ENCODE measurements at places on chromosomes 6 and 20.

GRCh38 chr6:20870493-20870892 lies 336.2 kb downstream of the CDKAL1 start:
- peaks cover 62% of the 10 kb centered on the region for H3K4me1 ChIP-seq
- H3K27me3 ChIP-seq, result no peaks in the 10 kb centered on the region
- no peak for DNase-seq
- H3K27ac ChIP-seq, result no peak overlapping the region

- DNase-seq, result no peak
- H3K4me1 ChIP-seq, result peaks cover 4% of the 10 kb centered on the region
- H3K27me3 ChIP-seq, result no peaks in the 10 kb centered on the region
- H3K36me3 ChIP-seq, result peaks cover 16% of the 10 kb centered on the region
These were observed 122.8 kb upstream of the BEND3 start for GRCh38 chr6:107237992-107238660.

GRCh38 chr6:93792746-93793145 lies 373.4 kb upstream of the EPHA7 start:
- peaks cover 1% of the 10 kb centered on the region for H3K27me3 ChIP-seq
- no peak overlapping the region for H3K27ac ChIP-seq
- no peaks in the 10 kb centered on the region for H3K36me3 ChIP-seq
- H3K4me3 ChIP-seq, result no peak overlapping the region

- H3K27ac ChIP-seq, result no peak overlapping the region
- peaks cover 2% of the 10 kb centered on the region for H3K36me3 ChIP-seq
- H3K27me3 ChIP-seq, result no peaks in the 10 kb centered on the region
- no peak for DNase-seq
These were observed 180.4 kb downstream of the BTBD9 start for GRCh38 chr6:38459291-38459690.

GRCh38 chr6:105363100-105363754 lies 39.7 kb downstream of the PREP start:
- no peak overlapping the region for H3K4me3 ChIP-seq
- H3K27me3 ChIP-seq, result no peaks in the 10 kb centered on the region
- no peak overlapping the region for H3K27ac ChIP-seq
- no peak for DNase-seq
- H3K36me3 ChIP-seq, result peaks cover 21% of the 10 kb centered on the region

- H3K27me3 ChIP-seq, result peaks cover 34% of the 10 kb centered on the region
- no peak for DNase-seq
- H3K36me3 ChIP-seq, result no peaks in the 10 kb centered on the region
- peaks cover 9% of the 10 kb centered on the region for H3K4me1 ChIP-seq
- no peak overlapping the region for H3K4me3 ChIP-seq
- H3K27ac ChIP-seq, result no peak overlapping the region
These were observed 78.6 kb upstream of the GATA5 start for GRCh38 chr20:62554214-62554897.

GRCh38 chr6:47400581-47400980 lies 77.0 kb upstream of the CD2AP start:
- no peaks in the 10 kb centered on the region for H3K4me1 ChIP-seq
- no peak overlapping the region for H3K27ac ChIP-seq
- H3K27me3 ChIP-seq, result no peaks in the 10 kb centered on the region
- no peaks in the 10 kb centered on the region for H3K36me3 ChIP-seq
- DNase-seq, result no peak

GRCh38 chr6:108875161-108875555 lies 26.9 kb downstream of the ARMC2 start:
- peaks cover 30% of the 10 kb centered on the region for H3K36me3 ChIP-seq
- H3K4me1 ChIP-seq, result no peaks in the 10 kb centered on the region
- no peak overlapping the region for H3K4me3 ChIP-seq
- DNase-seq, result no peak

DNA sequence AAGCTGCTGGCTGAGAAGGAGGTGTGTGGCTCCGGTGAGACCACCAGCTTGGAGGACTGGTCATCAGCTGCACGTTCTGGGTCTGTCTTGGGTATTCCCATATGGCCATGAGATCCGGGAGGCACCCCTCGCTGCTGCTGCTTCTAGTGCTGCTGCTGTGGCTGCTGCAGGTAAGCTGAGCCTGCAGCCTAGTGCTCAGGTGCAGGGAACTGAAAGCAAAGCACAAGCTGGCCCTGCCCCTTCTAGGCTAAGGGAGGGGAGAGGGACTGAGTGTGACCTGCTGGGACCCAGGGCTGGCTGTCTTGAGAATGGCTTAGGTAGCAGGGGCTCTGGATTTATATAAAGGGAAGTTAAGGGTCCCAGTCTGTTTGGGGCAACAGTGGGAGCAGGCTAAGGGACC lies 403 bp downstream of the CDH26 start:
- H3K4me3 ChIP-seq, result peak overlapping the region; percentile 77
- H3K36me3 ChIP-seq, result no peaks in the 10 kb centered on the region
- H3K27me3 ChIP-seq, result peaks cover 30% of the 10 kb centered on the region
- peak overlapping the region; percentile 90 for H3K27ac ChIP-seq
- DNase-seq, result peak; percentile 20

- no peaks in the 10 kb centered on the region for H3K36me3 ChIP-seq
- no peak overlapping the region for H3K27ac ChIP-seq
- DNase-seq, result no peak
- no peaks in the 10 kb centered on the region for H3K4me1 ChIP-seq
- H3K27me3 ChIP-seq, result no peaks in the 10 kb centered on the region
These were observed 487.9 kb downstream of the RFPL4B start for GRCh38 chr6:112835078-112835477.

DNA sequence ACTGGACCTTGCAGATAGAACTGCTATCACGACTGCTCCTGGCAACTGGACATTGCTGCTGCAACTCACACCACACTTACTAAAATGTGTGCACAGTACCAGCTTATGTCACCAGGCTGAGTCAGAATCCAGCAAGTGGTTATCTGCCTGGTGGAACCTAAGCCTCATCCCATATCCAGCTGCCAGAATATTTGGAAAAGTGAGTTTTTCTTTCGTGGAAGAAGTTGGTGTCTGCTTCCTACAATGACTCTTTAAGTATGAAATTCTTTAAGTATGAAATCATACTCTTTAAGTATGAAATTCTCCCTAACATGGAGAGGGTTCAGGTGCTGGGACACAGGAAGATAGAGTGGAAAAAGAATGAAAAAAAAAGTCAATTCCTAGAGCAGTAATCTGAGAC lies 16.4 kb upstream of the POLR1H start:
- no peaks in the 10 kb centered on the region for H3K27me3 ChIP-seq
- H3K36me3 ChIP-seq, result no peaks in the 10 kb centered on the region
- no peak for DNase-seq

GRCh38 chr6:162736961-162737360 lies 9.2 kb downstream of the PACRG start:
- peaks cover 1% of the 10 kb centered on the region for H3K4me1 ChIP-seq
- DNase-seq, result no peak
- H3K27me3 ChIP-seq, result no peaks in the 10 kb centered on the region
- no peak overlapping the region for H3K27ac ChIP-seq
- H3K36me3 ChIP-seq, result no peaks in the 10 kb centered on the region

- H3K4me1 ChIP-seq, result peaks cover 3% of the 10 kb centered on the region
- no peak for DNase-seq
- H3K4me3 ChIP-seq, result no peak overlapping the region
- peak overlapping the region; percentile 25 for H3K27ac ChIP-seq
These were observed 125.2 kb downstream of the CEBPB start for GRCh38 chr20:50315586-50316551.

DNA sequence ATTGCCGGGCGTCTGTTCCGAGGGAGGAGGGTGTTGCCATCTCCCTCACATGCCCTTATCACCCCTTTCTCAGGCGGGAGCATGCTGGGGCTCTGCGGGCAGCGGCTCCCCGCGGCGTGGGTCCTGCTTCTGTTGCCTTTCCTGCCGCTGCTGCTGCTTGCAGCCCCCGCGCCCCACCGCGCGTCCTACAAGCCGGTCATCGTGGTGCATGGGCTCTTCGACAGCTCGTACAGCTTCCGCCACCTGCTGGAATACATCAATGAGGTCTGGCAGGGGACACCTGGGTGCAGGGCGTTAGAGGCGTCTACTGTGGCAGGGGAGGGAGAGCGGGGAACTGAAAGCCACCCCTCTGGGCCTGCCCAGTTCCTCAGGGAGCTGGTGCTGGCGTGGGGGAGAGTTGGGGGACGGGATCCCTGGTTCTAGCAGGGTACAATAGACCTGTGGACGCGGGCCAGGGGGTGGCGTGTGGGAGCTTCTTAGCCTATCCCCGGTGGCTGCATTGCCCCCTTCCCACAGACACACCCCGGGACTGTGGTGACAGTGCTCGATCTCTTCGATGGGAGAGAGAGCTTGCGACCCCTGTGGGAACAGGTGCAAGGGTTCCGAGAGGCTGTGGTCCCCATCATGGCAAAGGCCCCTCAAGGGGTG lies 697 bp downstream of the PPT2 start:
- peaks cover 13% of the 10 kb centered on the region for H3K27me3 ChIP-seq
- H3K4me1 ChIP-seq, result peaks cover 28% of the 10 kb centered on the region
- H3K36me3 ChIP-seq, result peaks cover 17% of the 10 kb centered on the region
- peak; percentile 59 for DNase-seq
- peak overlapping the region; percentile 99 for H3K4me3 ChIP-seq

DNA sequence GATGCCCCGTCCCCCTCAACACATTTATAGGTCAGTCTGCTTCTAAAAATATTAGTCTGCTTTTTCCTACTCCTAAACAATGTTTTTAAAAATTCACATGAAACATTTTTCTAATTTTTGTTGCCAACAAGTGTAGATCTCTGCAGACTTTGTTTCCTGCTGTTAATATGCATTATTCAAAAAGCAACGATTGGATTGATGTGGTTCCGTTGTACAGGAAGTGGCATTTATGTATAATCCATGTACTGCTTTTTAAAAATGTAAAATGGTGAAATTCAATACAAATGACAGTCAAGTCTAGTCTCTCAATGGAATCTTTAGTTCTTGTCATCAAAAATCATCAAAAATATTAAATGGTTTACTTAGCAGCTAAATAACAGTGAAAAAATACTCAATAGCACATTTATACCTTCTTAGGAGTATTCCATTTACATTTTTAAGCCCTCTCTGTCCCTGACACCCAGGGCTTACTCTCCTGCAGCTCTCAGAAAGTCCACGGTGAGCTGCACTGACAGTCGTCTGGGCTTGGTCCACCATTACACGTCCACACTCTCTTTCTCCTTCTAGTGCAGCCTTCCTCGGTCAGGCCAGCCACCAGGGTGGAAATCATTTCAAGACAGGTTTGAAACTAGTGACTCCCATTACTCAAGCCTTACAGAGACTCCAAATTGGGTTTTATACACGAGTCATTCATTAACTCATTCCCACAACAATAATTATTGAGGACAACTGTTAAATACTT lies 211.5 kb downstream of the TMEM200A start:
- no peaks in the 10 kb centered on the region for H3K27me3 ChIP-seq
- DNase-seq, result no peak
- peaks cover 8% of the 10 kb centered on the region for H3K4me1 ChIP-seq
- H3K36me3 ChIP-seq, result no peaks in the 10 kb centered on the region
- no peak overlapping the region for H3K27ac ChIP-seq
- H3K4me3 ChIP-seq, result no peak overlapping the region

- H3K27ac ChIP-seq, result no peak overlapping the region
- H3K4me1 ChIP-seq, result peaks cover 26% of the 10 kb centered on the region
- no peaks in the 10 kb centered on the region for H3K27me3 ChIP-seq
- no peak for DNase-seq
- H3K4me3 ChIP-seq, result no peak overlapping the region
- no peaks in the 10 kb centered on the region for H3K36me3 ChIP-seq
These were observed 114.3 kb upstream of the SYNCRIP start for GRCh38 chr6:85756982-85757381.

DNA sequence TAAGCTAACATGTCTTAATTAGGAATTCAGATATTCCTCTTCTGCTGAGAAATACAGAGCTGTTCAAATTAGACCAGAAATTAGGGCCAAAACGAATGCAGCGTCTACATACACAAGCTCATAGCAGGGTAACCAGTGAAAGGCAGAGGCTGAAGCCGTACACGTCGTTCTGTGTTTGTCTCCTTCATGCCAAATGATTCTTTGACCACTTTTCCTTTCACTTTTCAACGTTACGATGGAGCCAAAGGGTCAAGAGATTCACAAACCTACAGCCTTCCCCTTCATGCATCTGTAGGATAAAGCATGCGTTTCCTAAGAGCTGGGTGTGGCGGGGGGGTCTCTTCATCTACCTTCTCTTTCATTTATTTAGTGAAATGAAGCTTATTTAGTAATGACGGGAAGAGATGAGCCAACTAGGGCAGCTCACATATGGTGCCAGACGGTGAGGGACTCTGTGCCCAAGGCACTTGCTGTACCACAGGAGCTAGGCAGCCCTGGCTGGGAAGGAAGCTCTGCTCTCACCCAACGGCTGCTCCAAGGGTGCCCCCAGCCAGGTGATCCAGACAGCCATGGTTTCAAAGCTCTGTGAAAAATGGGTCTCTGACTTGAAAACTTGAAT lies 178.0 kb downstream of the ATXN1 start:
- H3K4me3 ChIP-seq, result no peak overlapping the region
- DNase-seq, result no peak
- H3K27ac ChIP-seq, result no peak overlapping the region
- peaks cover 10% of the 10 kb centered on the region for H3K36me3 ChIP-seq
- peaks cover 9% of the 10 kb centered on the region for H3K4me1 ChIP-seq

- peaks cover 3% of the 10 kb centered on the region for H3K4me1 ChIP-seq
- peaks cover 21% of the 10 kb centered on the region for H3K36me3 ChIP-seq
- no peaks in the 10 kb centered on the region for H3K27me3 ChIP-seq
These were observed 7.1 kb downstream of the MRPS10 start for GRCh38 chr6:42210551-42210950.

- H3K36me3 ChIP-seq, result no peaks in the 10 kb centered on the region
- H3K27me3 ChIP-seq, result peaks cover 6% of the 10 kb centered on the region
- no peak overlapping the region for H3K27ac ChIP-seq
- H3K4me1 ChIP-seq, result peaks cover 15% of the 10 kb centered on the region
- H3K4me3 ChIP-seq, result no peak overlapping the region
- DNase-seq, result no peak
These were observed 235.0 kb downstream of the TTLL2 start for GRCh38 chr6:167559675-167560479.

- H3K36me3 ChIP-seq, result peaks cover 2% of the 10 kb centered on the region
- no peak overlapping the region for H3K4me3 ChIP-seq
- no peaks in the 10 kb centered on the region for H3K27me3 ChIP-seq
- H3K4me1 ChIP-seq, result no peaks in the 10 kb centered on the region
These were observed 113.9 kb downstream of the SLC22A3 start for GRCh38 chr6:160462116-160462515.

DNA sequence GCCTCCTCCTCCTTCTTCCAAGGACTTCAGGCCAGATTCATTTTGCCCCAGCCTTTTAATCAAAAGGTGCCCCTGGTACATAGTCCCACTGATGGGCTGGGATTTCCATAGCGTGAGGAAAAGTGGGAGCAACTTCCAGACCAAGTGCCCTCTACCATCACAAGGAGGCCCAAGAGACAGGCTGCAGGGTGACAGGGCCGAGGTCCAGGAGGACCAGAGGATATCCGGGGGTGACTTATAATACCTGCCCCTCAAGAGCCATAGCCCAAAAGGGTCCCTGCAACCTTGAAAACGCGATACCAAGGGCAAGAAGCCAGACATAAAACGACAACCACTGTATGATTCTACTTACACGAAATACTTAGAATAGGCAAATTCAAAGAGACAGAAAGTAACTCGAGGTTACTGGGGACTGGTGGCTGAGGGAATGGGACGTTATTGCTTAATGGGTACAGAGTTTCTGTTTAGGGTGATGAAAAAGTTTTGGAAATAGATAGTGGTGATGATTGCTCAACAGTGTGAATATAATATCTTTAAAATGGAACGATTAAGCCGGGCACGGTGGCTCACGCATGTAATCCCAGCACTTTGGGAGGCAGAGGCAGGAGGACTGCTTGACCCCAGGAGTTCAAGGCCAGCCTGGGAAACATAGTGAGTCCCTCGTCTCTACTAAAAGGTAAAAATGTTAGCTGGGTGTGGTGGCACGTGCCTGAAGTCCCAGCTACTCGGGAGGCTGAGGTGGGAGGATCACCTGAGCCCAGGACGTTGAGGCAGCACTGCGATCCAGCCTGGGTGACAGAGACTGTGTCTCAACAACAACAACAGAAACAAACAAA lies 71.9 kb downstream of the NOL4L start:
- no peak for DNase-seq
- H3K4me3 ChIP-seq, result no peak overlapping the region
- H3K36me3 ChIP-seq, result peaks cover 5% of the 10 kb centered on the region
